Activated CD4-positive, alpha-beta T cell treated with anti-CD3 and anti-CD28 coated beads, Interleukin-10, Interleukin-2, amounts not matched to agents 100 ng/mL and 50 ng/mL, durations not matched to agents 16 hours and 8 hours (primary cell): ENCODE measurements at places on chromosomes 5 and 9.

GRCh38 chr9:78856781-78857180, 559.9 kb downstream of the PSAT1 start:
- DNase-seq: no peak

GRCh38 chr5:136905571-136905970, 540.2 kb upstream of the TRPC7 start:
- no peak for DNase-seq

GRCh38 chr9:110543631-110544051, 35.9 kb downstream of the SVEP1 start:
- DNase-seq: no peak

DNA sequence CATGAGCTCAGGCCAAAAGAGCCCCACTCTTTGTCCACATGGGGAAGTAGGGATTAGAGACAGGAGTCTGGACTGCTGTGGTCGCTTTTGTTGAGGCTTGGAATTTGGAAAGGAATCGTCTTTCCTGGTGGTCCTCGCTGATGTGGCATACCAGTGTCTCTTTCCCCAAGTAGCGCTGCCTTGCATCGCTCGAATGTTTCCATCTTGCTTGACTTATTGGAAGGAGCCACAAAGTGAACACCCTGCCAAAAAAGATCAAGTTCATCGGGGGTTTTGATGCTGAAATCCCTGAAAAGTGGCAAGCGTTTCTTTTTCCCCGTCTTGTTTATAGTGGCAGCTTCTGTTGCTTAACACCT, 161.3 kb downstream of the MACROH2A1 start:
- DNase-seq: no peak

DNA sequence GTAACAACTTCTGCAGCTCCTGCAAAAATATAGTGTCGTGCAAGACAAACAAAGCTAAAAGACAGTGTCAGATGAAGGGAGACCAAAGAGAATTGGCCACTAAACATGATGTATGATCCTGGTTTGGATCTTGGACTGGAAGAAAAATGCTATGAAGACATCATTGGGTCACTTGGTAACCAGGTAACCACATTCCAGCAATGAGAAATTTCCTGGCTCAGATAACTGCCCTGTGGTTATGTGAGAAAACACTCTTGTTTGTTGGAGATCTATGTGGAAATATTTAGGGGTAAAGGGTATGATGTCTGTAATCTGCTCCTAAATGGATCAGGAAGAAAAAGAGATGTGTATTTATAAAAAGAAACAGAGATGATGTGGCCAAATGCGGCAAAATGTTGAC, 45.5 kb upstream of the ANKRD33B start:
- DNase-seq: no peak

DNA sequence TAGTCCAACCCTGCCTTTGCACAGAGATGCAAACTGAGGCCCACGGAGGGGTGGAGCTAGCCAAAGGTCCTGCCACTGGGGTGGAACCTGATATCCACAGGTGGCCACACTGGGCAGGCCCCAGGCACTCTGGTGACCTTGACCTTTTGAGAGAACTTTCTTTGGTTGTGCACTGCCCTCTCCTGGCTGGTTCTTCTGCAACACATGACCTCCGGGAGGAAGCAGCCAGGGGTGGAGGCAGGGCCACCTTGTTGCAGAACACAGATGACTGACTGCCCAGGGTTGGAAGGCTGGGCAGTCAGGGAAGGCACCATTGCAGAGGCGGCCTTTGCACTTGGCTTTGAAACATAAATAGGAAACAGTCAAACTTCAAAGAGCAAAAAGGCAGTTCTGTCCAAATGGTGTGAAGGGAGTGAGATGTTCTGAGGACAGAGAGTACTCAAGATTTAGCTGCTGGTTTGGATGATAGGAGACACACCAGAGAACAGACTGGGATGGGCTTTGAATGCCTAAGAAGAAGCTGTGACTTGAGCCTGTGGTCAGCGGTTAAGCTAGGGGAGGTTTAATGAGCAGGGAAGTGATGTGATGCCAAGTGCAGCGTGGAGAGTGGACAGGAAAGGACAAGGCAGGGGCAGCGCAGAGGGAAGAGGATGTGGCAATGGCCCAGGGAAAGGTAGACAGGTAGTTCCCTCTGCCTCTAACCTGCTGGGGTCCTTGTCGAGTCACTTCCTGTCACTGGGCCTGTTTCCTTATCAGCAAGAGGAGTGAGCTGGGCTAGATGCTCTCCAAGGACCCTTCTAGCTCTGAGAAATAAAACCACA, 6.8 kb upstream of the TCOF1 start:
- peak; percentile 67 for DNase-seq

DNA sequence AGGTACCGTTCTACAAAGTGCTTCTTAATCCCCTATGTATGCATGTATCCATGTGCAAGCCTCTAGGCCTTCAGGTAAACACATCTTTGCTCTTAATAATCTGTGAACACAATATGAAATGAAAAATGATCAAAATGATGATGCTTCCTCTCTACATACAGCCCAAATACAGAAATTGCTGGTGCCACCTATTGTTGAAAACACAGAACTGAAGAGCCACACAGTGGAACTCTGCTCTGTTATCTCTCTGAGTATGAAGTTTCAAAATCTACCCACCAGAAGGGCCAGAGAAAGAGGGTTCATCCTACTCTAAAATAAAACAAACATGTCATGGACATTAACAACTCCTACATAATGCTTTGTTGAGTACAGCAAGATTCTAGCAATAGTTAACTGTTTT, 71.3 kb downstream of the GLIS3 start:
- peak; percentile 27 for DNase-seq

DNA sequence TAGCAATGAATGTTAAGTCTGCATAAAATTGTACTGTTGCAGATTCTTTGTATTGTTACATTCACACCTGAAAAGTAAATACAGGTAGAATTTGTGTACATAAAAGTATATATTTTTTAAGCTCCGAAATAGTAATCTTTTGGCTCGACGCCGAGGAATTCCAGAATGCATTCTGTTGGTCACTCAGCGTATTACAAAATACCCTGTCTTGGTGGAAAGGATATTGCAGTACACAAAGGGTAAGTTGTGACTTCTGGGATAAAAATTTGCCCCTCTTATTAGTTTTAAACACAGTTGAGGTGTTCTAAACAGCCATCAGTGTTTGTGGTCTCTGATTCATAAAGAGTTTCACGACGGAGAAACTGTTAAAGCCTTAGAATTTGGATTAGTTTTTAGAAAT, 257.6 kb downstream of the ARHGEF28 start:
- no peak for DNase-seq

GRCh38 chr5:143134900-143135299, 268.6 kb downstream of the NR3C1 start:
- peak; percentile 35 for DNase-seq

DNA sequence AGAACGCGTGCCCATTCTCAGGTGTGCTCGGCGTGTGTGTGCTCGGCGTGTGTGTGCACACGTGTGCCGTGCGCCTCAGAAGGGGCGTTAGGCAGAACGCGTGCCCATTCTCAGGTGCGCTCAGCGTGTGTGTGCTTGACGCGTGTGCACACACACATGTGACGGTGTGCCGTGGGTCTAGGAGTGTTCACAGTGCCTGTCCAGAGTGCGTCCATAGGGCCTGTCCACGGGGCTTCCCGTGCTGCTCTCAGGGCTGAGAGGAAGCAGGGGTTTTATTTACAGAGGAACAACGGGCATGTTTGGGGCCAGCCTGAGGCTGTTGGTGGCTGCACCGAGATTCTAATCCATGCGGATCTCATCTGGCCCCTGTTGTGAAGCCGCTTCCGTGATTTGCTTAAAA, 14.2 kb upstream of the AHRR start:
- no peak for DNase-seq

DNA sequence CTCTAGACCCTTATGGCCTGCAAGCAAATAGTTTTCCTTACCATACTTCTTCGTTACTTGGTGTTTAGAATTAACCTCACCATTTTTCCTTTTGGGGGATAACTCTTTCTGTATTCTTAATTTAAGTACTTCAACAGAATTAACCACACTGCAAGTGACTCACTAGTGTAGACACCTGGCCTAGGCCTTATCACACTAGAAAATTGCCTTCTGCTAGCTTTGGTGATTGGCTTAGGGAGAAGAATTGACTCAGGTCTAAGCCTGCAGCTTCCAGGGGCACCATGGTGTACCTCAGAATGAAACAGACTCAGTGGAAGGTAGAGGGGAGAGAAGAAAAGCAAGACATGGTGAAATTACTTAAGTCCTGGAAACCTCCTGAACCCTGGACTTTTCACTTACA, 112.8 kb upstream of the HMHB1 start:
- DNase-seq: peak; percentile 82

DNA sequence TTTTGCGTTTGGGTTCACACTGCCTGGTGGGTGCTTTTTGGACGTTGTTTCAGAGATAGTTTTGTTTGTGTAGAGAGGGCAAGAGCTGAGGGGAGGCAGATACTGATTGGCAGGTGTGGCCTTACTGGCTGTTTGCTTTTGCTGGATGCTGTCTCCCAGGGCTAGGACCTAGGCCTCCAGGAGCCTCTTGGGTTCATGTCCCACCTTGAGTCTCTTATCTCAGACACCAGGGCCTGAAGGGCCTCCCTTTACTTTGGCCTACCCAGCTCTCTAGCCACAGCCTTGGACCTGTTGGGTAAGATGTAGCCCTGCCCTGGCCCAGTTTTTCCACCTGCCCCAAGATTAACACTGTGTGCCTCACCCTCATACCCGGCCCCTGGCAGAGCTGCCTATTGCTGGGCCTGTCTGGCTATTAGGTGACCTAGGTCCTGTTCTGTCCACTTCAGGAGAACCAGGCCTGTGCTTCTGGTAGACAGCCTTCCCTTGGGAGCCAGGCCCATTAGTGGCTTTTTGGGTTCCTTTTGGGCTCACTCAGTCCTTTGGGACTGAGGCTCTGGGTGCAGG, 13.4 kb downstream of the PTPA start:
- DNase-seq: no peak

DNA sequence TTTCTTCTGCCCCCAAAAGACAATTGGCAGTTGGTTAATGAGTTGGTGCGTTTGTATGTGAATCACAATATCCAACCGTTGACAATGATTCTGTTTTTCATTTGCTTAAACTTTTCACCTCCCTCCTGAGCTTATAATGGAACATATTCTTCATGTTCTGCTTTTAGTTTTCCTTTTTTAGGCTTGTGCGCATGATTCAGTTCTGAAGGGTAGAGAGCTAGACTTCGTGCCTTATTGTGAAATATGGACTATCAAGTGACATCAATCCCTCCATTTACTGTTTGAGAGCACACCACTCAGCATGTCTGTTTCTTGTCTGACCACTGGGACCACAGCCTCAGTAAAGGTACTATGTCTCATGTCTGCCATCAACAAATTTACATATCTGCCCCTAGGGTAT, 30.5 kb upstream of the LPAR1 start:
- no peak for DNase-seq

- no peak for DNase-seq
These were observed 929.8 kb downstream of the CDH18 start for GRCh38 chr5:19058216-19058615.

- DNase-seq: no peak
These were observed 19.1 kb upstream of the SLC9A3 start for GRCh38 chr5:543351-543750.

DNA sequence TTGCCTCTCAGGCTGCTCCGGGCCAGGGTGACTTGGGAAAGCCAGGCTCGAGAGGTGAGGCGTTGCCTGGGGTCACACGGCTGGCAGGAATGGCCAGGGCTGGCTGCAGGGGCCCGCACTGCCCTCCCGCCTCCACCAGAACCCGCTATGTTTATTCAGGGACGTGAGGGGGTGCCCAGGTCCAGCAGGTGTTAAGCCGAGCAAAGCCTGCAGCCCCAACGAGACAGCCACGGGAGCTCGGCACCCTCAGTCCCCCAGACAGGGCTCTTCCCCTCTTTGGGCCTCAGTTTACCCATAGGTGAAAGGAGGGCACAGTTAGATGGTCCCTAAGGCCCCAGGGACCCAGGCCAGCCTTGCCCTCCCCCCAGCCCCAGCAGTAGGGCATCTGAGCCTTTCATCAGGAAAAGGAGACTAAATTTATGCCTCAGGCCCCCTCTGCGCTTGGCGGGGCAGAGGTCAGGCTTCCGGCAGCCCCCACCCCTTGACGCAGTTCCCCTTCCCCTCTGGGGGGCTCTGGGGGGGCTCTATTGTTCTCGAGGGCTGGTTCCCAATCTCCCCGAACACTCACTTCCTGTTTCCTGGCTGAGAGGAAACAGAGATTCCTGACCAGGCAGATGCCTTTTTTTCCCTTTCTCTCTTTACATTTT, 7.1 kb upstream of the EGFL7 start:
- DNase-seq: no peak

GRCh38 chr5:155089643-155090042, 76.1 kb downstream of the KIF4B start:
- DNase-seq: no peak

- no peak for DNase-seq
These were observed 21.9 kb upstream of the IRX2 start for GRCh38 chr5:2773327-2773726.

DNA sequence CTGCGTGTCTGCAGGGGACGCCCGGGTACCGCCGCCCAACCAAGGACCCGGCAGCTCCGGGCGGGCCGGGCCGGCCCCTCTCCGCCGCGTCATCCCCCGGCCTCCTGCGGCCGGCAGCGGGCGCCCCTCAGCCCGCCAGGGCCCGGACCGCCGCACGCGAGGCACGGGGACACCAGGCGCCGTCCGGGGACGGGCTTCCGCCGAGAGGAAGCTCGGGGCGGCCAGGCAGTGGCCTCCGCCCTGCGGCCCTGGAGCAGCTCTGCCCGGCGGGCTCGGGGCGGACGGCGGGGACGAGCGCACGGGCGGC, 373 bp downstream of the FBXW5 start:
- no peak for DNase-seq

GRCh38 chr5:64634997-64635686, 55.2 kb upstream of the SHISAL2B start:
- peak; percentile 33 for DNase-seq

- no peak for DNase-seq
These were observed 1156.4 kb downstream of the FOXD4L5 start for GRCh38 chr9:64128572-64128971.

- no peak for DNase-seq
These were observed 22.8 kb downstream of the SMIM23 start for GRCh38 chr5:171808453-171808852.

- DNase-seq: no peak
These were observed 155.1 kb upstream of the RAI14 start for GRCh38 chr5:34501016-34501415.

GRCh38 chr9:88672874-88673689, 138.1 kb downstream of the NXNL2 start:
- DNase-seq: no peak

GRCh38 chr5:142722146-142722545, 36.3 kb upstream of the FGF1 start:
- no peak for DNase-seq

- no peak for DNase-seq
These were observed 1243.4 kb downstream of the MAT2B start for GRCh38 chr5:164748861-164749260.

DNA sequence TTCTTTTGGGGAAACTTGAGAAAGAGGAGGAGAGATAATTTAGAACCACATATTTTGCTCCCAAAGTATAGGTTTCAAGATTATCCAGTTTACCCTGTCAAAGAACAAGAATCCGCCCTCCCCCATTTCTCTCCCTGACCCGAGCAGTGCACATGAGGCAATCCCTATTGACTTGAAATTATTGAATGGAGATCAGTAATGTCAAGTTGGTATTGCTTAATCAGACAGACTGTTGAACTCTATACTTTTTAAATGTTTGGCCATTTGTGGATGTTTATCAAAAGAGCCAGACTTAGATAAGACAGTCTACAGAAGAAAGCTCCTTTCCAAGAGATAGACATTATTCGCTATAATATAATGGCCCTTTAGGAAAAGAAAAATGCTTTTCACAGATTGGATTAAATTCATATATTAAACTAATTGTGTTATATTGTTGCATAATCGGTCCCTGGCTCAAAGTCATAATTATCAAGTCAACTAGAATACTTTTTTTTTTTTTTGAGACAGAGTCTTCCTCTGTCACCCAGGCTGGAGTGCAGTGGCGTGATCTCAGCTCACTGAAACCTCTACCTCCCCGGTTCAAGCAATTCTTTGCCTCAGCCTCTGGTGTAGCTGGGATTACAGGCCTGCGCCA, 5.3 kb downstream of the SLC25A25 start:
- DNase-seq: no peak
